IPS DF 6.9 (cell line): ENCODE measurements at places on chromosomes 12 and 14.

GRCh38 chr14:99012703-99013102, 259.3 kb downstream of the BCL11B start:
- no peak for DNase-seq

- no peak for DNase-seq
Measured at GRCh38 chr12:25675808-25676207, 122.7 kb upstream of the LMNTD1 start.

DNA sequence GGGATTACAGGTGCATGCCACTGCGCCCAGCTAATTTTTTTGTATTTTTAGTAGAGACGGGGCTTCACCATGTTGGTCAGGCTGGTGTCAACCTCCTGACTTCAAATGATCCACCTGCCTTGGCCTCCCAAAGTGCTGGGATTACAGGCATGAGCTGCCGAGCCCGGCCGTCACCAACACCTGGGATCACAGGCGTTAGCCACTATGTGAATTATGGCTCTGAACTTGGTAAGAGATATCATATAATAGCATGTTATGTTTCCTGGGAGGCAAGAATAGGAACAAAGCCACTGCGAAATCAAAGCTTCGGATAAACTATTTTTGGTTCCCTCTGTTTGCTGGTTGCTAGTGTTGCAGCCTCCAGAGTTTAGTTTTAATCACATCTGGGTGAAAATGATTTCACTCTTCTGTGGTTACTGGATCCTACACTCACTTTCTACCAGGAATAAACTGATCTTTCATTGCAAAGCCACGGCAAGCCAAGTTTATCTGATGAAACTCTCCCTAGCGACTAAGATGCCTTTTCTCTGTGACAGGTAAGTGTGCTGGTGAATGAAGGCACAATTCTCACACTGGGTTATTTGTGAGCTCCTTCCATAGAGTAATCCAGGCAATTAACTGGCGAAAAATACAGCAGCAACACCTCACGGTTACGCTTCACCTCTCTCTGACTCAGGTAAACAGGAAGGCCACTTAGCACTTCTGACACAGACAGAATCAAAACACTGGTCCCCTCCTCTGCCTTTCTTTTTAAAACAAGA, 16.7 kb downstream of the SNRNP35 start:
- DNase-seq, result no peak

DNA sequence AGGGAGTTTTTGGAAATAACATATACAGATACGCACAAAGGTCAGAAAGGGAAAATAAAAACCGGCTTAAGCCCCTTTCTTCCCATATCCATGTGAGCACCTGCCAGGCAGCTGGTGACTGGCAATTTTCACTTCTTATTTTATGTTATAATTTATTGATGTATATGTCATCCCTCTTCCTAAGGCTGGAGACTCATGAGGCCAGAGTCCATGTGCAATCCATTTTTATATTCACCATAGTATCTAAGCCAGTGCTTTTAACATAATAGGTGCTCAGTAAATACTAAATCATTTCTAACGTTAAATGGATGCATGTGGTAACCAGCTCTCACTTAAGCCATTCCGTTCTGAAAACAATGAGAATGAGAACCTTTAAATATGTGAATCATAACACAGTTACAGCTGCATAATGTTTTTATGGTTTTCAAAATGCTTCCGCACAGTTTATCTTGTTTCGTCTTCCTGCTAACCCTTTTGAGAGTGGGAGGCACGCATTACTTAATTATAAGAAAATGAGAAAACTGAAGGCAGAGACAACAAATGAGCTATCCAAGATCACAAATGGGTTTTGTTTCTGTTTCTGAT, 178.3 kb downstream of the CACNA1C start:
- no peak for DNase-seq
